ENCODE measurements at places on chromosomes 3 and 15. TPM values are rescaled to one million over a fixed set of nuclear protein-coding genes. Genes with fewer than 3 reads are reported as not detected.

DNA sequence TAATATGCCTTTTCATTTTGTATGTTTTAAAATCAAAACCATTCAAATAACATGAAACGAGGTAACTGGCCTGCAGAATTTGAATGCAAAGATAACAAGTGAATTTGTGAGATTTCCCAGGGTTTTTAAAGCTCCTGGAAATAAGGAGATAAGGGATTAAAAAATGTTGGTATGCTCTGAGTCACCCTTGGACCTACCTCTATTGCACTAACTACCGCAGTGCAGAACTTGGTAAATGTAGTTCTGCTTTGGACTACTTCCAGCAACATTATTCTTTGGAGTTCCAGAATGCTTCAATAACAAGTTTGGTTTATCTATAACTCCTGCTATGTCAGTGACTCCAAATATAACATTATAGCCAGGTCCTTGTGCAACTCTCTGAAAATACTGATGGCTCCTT lies 201.7 kb downstream of the GAP43 start:
- DNase-seq: no peak

DNA sequence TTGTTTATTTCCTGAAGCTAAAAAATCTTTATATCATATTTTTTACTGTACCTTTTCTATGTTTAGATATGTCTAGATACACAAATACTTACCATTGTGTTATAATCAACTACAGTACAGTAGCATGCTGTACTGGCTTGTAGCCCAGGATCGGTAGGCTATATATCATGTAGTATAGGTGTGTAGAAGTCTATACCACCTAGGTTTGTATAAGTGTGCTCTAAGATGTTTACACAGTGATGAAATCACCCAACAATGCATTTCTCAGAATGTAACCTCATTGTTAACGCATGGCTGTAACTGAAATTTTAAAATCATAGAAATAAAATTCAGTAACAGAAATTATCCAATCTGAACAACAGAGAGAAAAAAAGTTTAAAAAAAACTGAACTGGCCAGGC lies 43.2 kb downstream of the EIF3J start:
- DNase-seq: no peak

GRCh38 chr3:171293142-171293782 lies 166.9 kb downstream of the TNIK start:
- no peak for DNase-seq

DNA sequence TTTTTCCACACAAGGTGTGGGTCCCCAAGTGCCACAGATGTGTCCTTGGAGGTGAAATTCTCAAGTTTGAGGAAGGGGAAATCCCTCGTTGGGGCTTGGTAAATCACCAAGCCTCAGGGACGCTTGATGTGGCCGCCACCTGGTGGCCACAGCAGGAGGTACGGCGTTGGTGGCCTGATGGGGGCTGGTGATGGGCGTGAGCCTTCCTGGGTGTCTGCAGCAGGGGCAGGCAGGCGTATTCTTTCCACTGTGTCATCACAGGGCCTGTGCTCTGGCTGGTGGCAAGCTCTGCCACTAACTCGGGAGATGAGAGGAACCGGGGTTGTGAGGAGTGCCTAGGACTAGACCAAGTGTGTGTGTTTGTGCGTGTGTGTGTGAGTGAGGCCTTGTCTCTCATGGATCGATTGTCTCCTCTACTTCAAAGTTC lies 4.2 kb downstream of the ACOX2 start:
- DNase-seq: peak; percentile 83

- peak; percentile 34 for DNase-seq
These were observed 453 bp downstream of the ZDHHC23 start for GRCh38 chr3:113948015-113948917.

DNA sequence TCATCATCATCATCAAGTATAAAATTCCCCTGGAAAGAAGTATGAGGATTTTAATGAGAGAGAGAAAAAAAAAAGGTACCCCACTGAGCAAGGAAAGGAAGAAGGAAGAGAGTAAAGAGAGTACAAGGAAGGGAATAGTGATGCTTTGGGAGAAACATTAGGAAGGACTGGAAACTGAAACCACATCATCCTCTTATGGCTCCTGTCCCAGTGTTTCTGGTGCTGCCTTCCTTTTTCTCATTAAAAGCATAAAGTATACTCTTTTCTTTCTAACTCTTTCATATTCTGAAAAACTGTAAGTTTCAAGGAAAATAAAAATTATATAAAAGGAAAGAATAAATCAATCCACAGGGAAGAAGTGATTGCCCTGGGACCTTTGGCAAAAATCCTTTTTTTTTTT lies 616.4 kb upstream of the CBLB start:
- DNase-seq: no peak

DNA sequence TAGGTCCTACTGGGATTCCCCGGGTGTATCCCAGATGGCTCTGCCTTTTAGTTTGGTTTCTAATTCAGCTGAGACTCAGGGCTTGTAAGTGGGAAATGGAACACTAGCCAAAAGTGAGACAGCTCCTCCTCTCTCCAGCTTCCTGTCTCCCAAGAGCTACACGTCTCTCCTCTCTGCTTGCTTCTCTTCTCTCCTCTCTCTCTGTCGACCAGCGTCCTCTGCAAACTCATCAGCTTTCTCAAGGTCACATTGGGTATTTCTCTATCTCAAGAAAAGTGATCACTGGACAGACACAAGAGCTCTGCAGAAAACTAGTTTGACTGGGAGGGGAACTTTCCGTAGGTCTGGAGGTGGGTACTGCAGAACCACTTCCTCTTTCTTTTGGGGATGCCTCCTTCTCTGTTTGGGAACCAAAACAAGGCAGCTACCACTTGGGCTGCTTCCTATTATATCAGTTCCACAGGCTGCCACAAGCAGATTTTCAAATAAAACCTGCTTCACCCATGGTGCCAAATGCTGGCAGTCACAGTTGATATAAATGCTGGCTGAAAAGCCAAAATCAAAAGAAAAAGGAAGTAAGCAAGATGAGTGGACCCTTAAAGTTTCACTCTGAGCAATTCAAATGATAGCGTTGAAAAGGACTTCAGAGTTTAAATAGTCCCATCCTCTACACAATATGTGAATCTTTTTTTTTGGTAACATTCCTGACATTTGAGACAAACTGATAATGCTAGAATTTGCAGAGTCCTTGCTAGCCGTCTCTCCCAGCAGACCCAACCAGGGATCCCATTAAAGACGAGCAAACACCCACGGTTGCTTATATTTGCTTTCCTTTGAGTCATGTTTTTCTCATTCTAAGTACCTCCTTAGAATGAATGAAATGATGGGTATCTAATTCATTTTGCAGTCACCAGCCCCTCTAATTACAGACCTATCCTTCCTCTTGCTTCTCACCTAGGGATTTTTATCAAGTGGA lies 7.2 kb upstream of the DYNC1LI1 start:
- no peak for DNase-seq

DNA sequence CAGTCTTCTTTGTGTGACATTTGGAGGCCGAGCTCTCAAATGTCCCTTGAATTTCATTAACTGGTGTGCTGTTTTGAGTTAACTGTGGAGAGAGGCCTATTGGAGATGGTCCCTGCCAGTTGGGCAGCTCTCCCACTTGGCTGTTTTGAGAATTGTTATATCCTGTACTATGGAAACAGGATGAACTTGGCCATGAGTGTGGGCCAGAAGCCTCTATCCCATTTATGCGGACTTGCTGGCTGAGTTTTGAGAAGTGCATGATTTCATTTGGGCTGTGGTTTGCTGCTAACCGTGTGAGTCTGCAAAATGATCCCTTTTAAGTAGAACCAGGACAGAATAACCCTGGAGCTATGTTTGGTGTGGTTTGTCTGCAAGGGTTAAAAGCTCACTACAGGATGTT lies 366.0 kb downstream of the PTPRG start:
- peak; percentile 88 for DNase-seq

GRCh38 chr3:86147119-86147518 lies 843.8 kb downstream of the VGLL3 start:
- no peak for DNase-seq

- no peak for DNase-seq
These were observed 54.4 kb upstream of the THUMPD3 start for GRCh38 chr3:9308298-9308990.

DNA sequence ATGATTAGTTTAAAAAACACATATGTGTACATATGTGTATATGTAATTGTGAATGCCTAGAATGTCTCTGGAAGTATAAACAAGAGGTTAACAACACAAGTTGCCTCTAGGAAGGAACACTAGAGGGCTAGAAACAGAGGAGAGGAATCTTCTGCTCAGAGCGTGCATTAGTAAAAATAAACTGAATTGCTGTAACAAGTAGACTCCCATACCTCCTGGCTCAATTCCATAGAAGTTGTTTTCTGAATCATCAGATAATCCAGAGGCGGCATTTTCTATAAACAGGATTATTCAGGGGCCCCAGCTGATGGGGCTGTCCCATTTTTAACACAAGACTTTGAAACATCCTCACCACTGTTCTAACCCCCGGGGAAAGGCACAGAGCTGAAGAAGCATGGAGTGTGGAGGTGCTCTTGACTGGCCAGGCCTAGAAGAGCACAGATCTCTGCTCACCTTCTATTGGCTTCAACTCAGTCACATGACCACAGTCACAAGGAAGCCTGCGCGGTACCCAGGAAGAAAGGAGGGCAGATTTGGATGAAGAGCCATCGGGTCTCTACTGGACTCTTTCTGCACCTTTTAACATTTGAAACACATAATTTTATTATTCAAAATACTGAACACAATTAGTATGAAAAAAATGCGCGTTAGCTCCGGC lies 145.7 kb downstream of the TLE3 start:
- no peak for DNase-seq

DNA sequence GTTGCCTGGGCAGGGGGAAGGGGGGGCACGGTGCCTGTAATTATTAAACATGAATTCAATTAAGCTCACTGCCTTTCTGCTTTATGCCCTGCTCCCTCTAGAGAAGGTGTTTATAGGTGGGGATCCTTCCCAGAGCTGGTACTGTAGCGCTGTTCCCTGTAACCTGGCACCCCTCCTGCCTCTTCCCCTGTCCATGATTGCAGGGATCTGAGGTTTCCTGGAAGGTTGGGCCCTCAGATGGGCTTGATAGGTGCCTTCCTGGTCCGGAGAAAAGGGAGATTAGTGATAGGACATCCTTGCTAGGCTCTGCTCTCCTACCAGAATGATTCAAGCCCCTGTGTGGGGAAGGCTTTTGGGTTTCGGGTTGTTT lies 2.1 kb upstream of the FAM131A start:
- DNase-seq: no peak

MESP2 gene
- 0.20 TPM for total RNA-seq

GP5 gene
- not detected for total RNA-seq

TGM4 gene
- not detected for total RNA-seq

- DNase-seq: no peak
These were observed 7.4 kb downstream of the RAB8B start for GRCh38 chr15:63196842-63197241.

IMPG2 gene
- 0.20 TPM for total RNA-seq

- peak; percentile 66 for DNase-seq
These were observed 199.8 kb downstream of the STT3B start for GRCh38 chr3:31732548-31732947.

- no peak for DNase-seq
These were observed 69.4 kb upstream of the LIPC start for GRCh38 chr15:58362262-58362922.

CCR9 gene
- total RNA-seq: not detected

DNA sequence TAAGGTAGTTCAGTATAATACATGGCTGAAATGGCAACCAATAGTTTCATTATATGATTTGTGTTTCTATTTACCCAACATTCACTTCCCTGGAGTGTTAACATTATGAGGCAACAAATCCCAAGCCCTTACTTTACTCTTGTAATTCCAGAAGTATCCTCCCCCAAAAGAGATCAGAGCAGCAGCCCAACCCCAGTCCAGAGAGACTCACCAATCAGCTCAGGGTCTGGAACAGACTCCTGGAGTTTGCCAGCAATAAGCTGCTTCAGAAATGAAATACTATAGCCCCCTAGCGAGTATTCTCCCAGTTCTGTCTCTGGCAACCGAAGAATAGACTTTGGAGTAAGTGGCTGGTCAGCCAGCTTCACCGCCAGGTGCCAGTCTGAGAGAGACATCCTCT lies 2.5 kb downstream of the UBL7 start:
- DNase-seq: no peak
